A549 treated with GW870086 at 1 μM for 4 hours (cell line): ENCODE measurements at places on chromosomes 3 and 15. TPM values are rescaled to one million over a fixed set of nuclear protein-coding genes. Genes with fewer than 3 reads are reported as not detected.

CACNA1D gene
- 0.61 to 1.2 TPM (median 0.85 TPM) in 5 replicates for total RNA-seq

DAZL gene
- total RNA-seq = not detected in 5 replicates

PRSS50 gene
- total RNA-seq = not detected in 5 replicates

KCNAB1 gene
- total RNA-seq = not detected in 5 replicates

HACD3 gene
- total RNA-seq = 123 to 157 TPM (median 143 TPM) in 5 replicates

PDZRN3 gene
- not detected in 5 replicates for total RNA-seq

HYAL1 gene
- total RNA-seq = 0.45 to 0.70 TPM (median 0.56 TPM) in 5 replicates

ALS2CL gene
- total RNA-seq = 5.8 to 9.4 TPM (median 8.6 TPM) in 5 replicates

CRYGS gene
- 0.38 to 1.4 TPM (median 0.71 TPM) in 5 replicates for total RNA-seq

C2CD4A gene
- 0.07 to 0.40 TPM (median 0.19 TPM) in 5 replicates for total RNA-seq

HEMK1 gene
- total RNA-seq = 4.5 to 7.2 TPM (median 6.0 TPM) in 5 replicates

SERINC4 gene
- total RNA-seq = not detected in 5 replicates

ZBBX gene
- total RNA-seq = not detected in 5 replicates

DOCK3 gene
- total RNA-seq = 0.27 to 0.39 TPM (median 0.35 TPM) in 5 replicates

SLC22A14 gene
- total RNA-seq = not detected in 5 replicates

ZMYND10 gene
- 0.37 to 1.8 TPM (median 1.2 TPM) in 5 replicates for total RNA-seq

PCNP gene
- 99.4 to 121 TPM (median 106 TPM) in 5 replicates for total RNA-seq

A4GNT gene
- not detected in 5 replicates for total RNA-seq

GABRR3 gene
- total RNA-seq = not detected in 5 replicates

GABRG3 gene
- total RNA-seq = 0.15 to 0.81 TPM (median 0.31 TPM) in 4 of 5 replicates, not detected in the other

CFAP91 gene
- 0.11 to 0.43 TPM (median 0.31 TPM) in 4 of 5 replicates, not detected in the other for total RNA-seq

LTK gene
- total RNA-seq = 0.03 to 0.43 TPM (median 0.10 TPM) in 4 of 5 replicates, not detected in the other

CRABP1 gene
- total RNA-seq = 1.2 to 2.2 TPM (median 1.5 TPM) in 5 replicates

GNAT1 gene
- not detected in 5 replicates for total RNA-seq

ACTC1 gene
- total RNA-seq = 0.10 to 0.27 TPM (median 0.16 TPM) in 4 of 5 replicates, not detected in the other

CORO2B gene
- total RNA-seq = 1.9 to 3.2 TPM (median 2.4 TPM) in 5 replicates

PRR23A gene
- not detected in 5 replicates for total RNA-seq

CASR gene
- not detected in 5 replicates for total RNA-seq

GRAMD2A gene
- total RNA-seq = 0.07 to 0.21 TPM (median 0.17 TPM) in 3 of 5 replicates, not detected in the others

ACKR2 gene
- total RNA-seq = 0.08 to 0.10 TPM in 2 of 5 replicates, not detected in the others

ADGRG7 gene
- not detected in 5 replicates for total RNA-seq

CCR8 gene
- total RNA-seq = not detected in 5 replicates

BRPF1 gene
- 15.1 to 21.6 TPM (median 18.4 TPM) in 5 replicates for total RNA-seq

SYNPR gene
- not detected in 5 replicates for total RNA-seq

KLF15 gene
- 0.21 to 0.65 TPM (median 0.27 TPM) in 5 replicates for total RNA-seq

SI gene
- not detected in 5 replicates for total RNA-seq

B4GALT4 gene
- total RNA-seq = 88.3 to 123 TPM (median 119 TPM) in 5 replicates

MRPL3 gene
- total RNA-seq = 88.4 to 104 TPM (median 92.9 TPM) in 5 replicates

STAC gene
- total RNA-seq = 2.1 to 2.6 TPM (median 2.4 TPM) in 5 replicates

NFKBIZ gene
- total RNA-seq = 4.9 to 7.6 TPM (median 6.6 TPM) in 5 replicates

TMOD2 gene
- total RNA-seq = 0.93 to 1.9 TPM (median 1.8 TPM) in 5 replicates

CPN2 gene
- total RNA-seq = not detected in 5 replicates

CD276 gene
- 61.7 to 81.3 TPM (median 75.4 TPM) in 5 replicates for total RNA-seq

MEGF11 gene
- total RNA-seq = 0.22 to 0.62 TPM (median 0.41 TPM) in 5 replicates

ANKRD28 gene
- 36.5 to 52.8 TPM (median 49.6 TPM) in 5 replicates for total RNA-seq

SLC12A8 gene
- 1.6 to 2.0 TPM (median 1.6 TPM) in 5 replicates for total RNA-seq

CHST13 gene
- total RNA-seq = 0.41 to 1.5 TPM (median 0.88 TPM) in 5 replicates

RBP2 gene
- total RNA-seq = not detected in 5 replicates

CD96 gene
- not detected in 5 replicates for total RNA-seq

C3orf85 gene
- not detected in 5 replicates for total RNA-seq
